ENCODE measurements at places on chromosomes 4 and X. TPM values are rescaled to one million over a fixed set of nuclear protein-coding genes. Genes with fewer than 3 reads are reported as not detected.

Gene HSPA4L
- total RNA-seq = 5.7 TPM

Gene RHOXF1
- total RNA-seq = 0.72 TPM

Gene XG
- 0.64 TPM for total RNA-seq

Gene MAGEB6
- total RNA-seq = not detected

Gene NLGN4X
- total RNA-seq = 4.2 TPM

DNA sequence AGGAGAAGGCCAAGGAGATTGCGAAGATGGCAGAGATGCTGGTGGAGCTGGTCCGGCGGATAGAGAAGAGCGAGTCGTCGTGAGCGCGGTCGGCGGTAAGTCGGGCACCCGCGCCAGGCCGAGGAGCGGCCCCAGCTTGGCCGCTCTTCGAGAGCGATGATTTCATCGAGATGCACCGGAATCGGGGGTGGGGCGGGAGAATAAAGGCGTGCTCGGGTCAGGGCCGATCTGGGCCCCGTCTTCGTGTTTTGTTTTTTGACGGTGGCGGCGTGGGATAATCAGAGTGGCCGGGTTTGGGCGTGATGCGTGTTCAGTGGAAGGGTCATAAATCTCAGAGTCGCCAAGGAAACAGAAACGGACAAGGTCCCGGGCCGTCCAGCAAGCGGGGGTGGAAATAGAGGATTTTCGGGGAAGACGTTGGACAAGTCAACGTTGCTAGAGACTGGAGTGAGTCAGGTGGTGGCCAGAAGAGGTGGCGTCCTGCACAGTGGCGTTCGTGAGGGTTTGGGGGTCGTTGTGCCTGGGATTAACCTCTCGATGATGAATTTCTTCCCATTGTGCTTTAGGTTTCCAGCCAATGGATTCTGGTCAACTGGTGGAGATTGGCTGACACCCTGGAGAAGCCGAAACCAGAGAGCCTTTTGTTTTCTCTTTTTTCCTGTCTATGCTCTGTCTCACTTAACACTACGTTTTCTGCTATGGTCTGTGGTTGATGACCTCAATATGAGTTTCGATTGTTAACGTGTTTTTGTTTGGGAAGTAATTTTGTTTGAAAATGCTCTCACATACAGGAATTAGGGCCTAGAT lies 882 bp downstream of the MRFAP1 start:
- H3K27me3 ChIP-seq = no peaks in the 10 kb centered on the region
- peak overlapping the region; percentile 86 for H3K4me3 ChIP-seq
- peaks cover 15% of the 10 kb centered on the region for H3K36me3 ChIP-seq
- H3K4me1 ChIP-seq = peaks cover 20% of the 10 kb centered on the region

GRCh38 chrX:81390237-81390636 lies 188.3 kb downstream of the SH3BGRL start:
- no peaks in the 10 kb centered on the region for H3K36me3 ChIP-seq
- no peaks in the 10 kb centered on the region for H3K27me3 ChIP-seq
- no peak for DNase-seq
- no peak overlapping the region for H3K27ac ChIP-seq
- H3K4me1 ChIP-seq = no peaks in the 10 kb centered on the region

GRCh38 chrX:3549411-3549911 lies 164.0 kb downstream of the PRKX start:
- DNase-seq = no peak
- no peaks in the 10 kb centered on the region for H3K4me1 ChIP-seq
- H3K4me3 ChIP-seq = peak overlapping the region; percentile 10
- H3K27ac ChIP-seq = no peak overlapping the region
- H3K27me3 ChIP-seq = no peaks in the 10 kb centered on the region
- H3K36me3 ChIP-seq = no peaks in the 10 kb centered on the region

DNA sequence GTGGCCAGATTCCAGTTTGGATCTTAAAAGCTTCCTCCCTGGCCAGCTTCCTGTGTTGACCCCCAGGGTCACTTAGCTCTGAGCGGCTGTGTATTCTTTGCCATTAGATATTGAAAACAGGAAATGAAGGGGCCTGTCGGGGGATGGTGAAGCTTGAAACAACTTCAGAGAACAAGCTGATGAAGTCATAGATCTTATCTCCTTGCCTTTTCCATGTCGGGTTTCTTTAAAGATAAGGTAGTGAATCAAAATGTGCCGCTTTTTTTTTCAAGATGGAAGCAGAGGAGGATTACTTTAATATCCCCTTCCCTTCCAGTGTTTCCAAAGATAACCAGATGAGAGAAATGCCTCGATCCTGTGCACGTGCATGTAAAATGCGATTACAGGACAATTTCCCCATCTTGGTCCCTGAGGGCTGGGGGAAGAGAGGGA lies 508.5 kb downstream of the MID1IP1 start:
- H3K4me1 ChIP-seq = peaks cover 3% of the 10 kb centered on the region
- no peak overlapping the region for H3K27ac ChIP-seq
- H3K36me3 ChIP-seq = no peaks in the 10 kb centered on the region
- DNase-seq = no peak
- H3K4me3 ChIP-seq = no peak overlapping the region

GRCh38 chrX:120147537-120147936 lies 10.9 kb upstream of the RHOXF2 start:
- H3K27me3 ChIP-seq = no peaks in the 10 kb centered on the region
- no peaks in the 10 kb centered on the region for H3K36me3 ChIP-seq
- DNase-seq = no peak
- no peaks in the 10 kb centered on the region for H3K4me1 ChIP-seq

- H3K27me3 ChIP-seq = no peaks in the 10 kb centered on the region
- H3K27ac ChIP-seq = no peak overlapping the region
- no peak for DNase-seq
- no peaks in the 10 kb centered on the region for H3K4me1 ChIP-seq
- peaks cover 8% of the 10 kb centered on the region for H3K36me3 ChIP-seq
- no peak overlapping the region for H3K4me3 ChIP-seq
Observed at GRCh38 chrX:77597090-77597489, 149.9 kb downstream of the FGF16 start.

DNA sequence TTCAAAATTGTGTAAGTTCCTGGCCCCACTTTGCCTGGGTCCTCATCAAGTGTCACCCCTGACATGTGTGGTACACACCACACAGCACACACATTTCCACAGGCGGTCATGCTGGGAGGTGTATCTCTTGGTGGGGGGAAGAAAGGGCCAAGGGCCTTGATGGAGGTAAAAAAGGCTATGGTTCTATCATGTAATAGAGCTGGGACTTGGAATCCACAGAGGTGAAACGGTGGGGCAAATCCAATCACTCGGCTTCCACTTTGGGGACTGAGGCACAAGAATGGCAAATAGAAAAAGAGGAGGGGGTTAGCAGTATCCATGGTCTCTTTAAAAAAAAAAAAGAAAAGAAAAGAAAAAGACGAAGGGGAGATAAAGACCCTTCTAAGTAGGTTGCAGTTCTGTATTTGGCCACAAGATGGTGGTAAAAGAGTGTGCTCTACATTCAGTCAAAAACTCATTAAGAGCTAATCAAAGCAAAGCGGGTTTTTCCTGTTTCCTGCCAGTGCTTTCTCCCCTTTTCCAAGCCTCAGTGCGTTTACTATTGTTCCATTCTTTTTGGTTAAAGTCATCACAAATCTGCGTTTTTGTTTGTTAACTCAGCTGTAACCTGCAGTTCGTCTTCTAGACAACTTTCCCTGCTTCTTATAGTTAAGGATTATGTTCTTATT lies 37.0 kb upstream of the ATP6AP2 start:
- DNase-seq = no peak
- H3K36me3 ChIP-seq = no peaks in the 10 kb centered on the region
- no peaks in the 10 kb centered on the region for H3K27me3 ChIP-seq
- no peak overlapping the region for H3K4me3 ChIP-seq
- peak overlapping the region; percentile 14 for H3K27ac ChIP-seq

GRCh38 chr4:21522296-21522695 lies 426.3 kb downstream of the KCNIP4 start:
- no peaks in the 10 kb centered on the region for H3K4me1 ChIP-seq
- no peak overlapping the region for H3K27ac ChIP-seq
- H3K27me3 ChIP-seq = no peaks in the 10 kb centered on the region
- H3K36me3 ChIP-seq = no peaks in the 10 kb centered on the region
- DNase-seq = no peak
- H3K4me3 ChIP-seq = no peak overlapping the region

GRCh38 chr4:176587920-176588319 lies 204.8 kb downstream of the VEGFC start:
- H3K27me3 ChIP-seq = no peaks in the 10 kb centered on the region
- DNase-seq = no peak
- no peak overlapping the region for H3K27ac ChIP-seq
- H3K4me3 ChIP-seq = no peak overlapping the region
- no peaks in the 10 kb centered on the region for H3K4me1 ChIP-seq
- no peaks in the 10 kb centered on the region for H3K36me3 ChIP-seq

DNA sequence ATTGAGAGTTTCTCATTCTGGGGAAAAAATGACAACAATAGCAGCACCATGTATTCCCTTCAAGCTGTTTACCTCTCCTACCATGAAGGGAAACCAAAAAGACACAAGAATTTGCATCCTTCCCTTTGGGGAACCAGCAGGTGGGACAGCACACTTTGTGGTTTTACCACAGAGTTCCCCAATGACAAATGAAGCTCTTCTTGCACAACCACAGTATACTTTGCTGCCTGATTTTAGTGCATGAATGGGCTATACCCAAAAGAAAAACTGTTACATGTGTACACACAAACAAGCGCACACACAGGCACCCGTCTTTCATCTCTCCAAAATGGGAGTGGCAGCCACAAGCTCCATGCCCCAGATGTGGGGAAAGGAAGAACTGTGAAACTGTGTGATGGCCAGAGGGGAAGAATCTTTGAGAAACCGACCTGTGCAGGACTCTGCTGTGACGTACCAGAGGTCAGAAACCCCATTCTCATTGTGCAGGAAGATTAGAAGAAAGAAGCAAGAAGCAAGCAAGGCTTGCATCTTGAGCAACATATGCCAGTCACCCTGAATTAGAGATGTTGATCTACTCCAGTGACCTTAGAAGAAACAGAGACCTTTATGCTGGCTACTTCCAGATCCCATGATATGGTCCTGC lies 2.7 kb upstream of the MAML3 start:
- DNase-seq = no peak
- peaks cover 10% of the 10 kb centered on the region for H3K4me1 ChIP-seq
- H3K36me3 ChIP-seq = no peaks in the 10 kb centered on the region
- no peak overlapping the region for H3K4me3 ChIP-seq

- H3K36me3 ChIP-seq = no peaks in the 10 kb centered on the region
- H3K4me3 ChIP-seq = no peak overlapping the region
- no peak for DNase-seq
- no peaks in the 10 kb centered on the region for H3K27me3 ChIP-seq
Observed at GRCh38 chr4:156473151-156473550, 498.4 kb downstream of the PDGFC start.

- no peak overlapping the region for H3K27ac ChIP-seq
- no peak for DNase-seq
- H3K4me1 ChIP-seq = no peaks in the 10 kb centered on the region
- no peaks in the 10 kb centered on the region for H3K27me3 ChIP-seq
- no peaks in the 10 kb centered on the region for H3K36me3 ChIP-seq
Observed at GRCh38 chr4:172152284-172152683, 339.1 kb downstream of the GALNTL6 start.

- no peaks in the 10 kb centered on the region for H3K36me3 ChIP-seq
- H3K27me3 ChIP-seq = no peaks in the 10 kb centered on the region
- no peak overlapping the region for H3K4me3 ChIP-seq
- H3K27ac ChIP-seq = no peak overlapping the region
- no peak for DNase-seq
- no peaks in the 10 kb centered on the region for H3K4me1 ChIP-seq
Observed at GRCh38 chrX:13341491-13342101, 21.7 kb upstream of the ATXN3L start.

GRCh38 chr4:25837107-25837506 lies 25.7 kb downstream of the SEL1L3 start:
- H3K4me3 ChIP-seq = no peak overlapping the region
- no peak overlapping the region for H3K27ac ChIP-seq
- H3K27me3 ChIP-seq = no peaks in the 10 kb centered on the region
- H3K36me3 ChIP-seq = peaks cover 8% of the 10 kb centered on the region

- H3K27me3 ChIP-seq = no peaks in the 10 kb centered on the region
- H3K36me3 ChIP-seq = no peaks in the 10 kb centered on the region
- H3K27ac ChIP-seq = no peak overlapping the region
Observed at GRCh38 chr4:13903901-13904300, 276.4 kb upstream of the BOD1L1 start.

Data from upper lobe of right lung (tissue), 1 donor.